ENCODE measurements at places on chromosomes 5 and 9. TPM values are rescaled to one million over a fixed set of nuclear protein-coding genes. Genes with fewer than 3 reads are reported as not detected.

Gene SPINK13
- not detected for polyA plus RNA-seq

Gene FAT2
- polyA plus RNA-seq, result not detected

Gene CATSPER3
- 0.33 TPM for polyA plus RNA-seq

Gene DIPK1B
- 7.2 TPM for polyA plus RNA-seq

Gene CDH18
- not detected for polyA plus RNA-seq

Gene LCN2
- 1.4 TPM for polyA plus RNA-seq

Gene WNT8A
- 0.04 TPM for polyA plus RNA-seq

- DNase-seq, result no peak
Observed at GRCh38 chr9:4973246-4973645, 11.8 kb upstream of the JAK2 start.

- no peak for DNase-seq
Observed at GRCh38 chr9:91858213-91859030, 91.6 kb downstream of the ROR2 start.

DNA sequence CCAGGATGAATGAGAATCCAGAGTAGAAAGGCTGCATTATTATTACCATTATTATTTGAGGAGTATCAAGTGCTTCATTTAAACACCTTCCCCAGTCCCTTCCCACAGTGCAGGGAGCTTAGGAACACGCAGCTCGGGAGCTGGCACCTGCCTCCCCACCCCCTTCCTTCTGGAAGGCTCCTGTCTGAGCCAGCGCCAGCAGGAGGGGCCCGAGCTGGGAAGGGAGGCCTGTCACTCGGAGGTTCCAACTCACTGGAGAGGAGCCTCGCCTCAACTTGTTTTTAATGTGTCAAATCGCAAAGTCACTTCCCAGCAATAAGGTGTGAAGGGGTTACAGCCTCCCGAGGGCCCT is 156.4 kb upstream of the IRX4 start:
- DNase-seq, result no peak

DNA sequence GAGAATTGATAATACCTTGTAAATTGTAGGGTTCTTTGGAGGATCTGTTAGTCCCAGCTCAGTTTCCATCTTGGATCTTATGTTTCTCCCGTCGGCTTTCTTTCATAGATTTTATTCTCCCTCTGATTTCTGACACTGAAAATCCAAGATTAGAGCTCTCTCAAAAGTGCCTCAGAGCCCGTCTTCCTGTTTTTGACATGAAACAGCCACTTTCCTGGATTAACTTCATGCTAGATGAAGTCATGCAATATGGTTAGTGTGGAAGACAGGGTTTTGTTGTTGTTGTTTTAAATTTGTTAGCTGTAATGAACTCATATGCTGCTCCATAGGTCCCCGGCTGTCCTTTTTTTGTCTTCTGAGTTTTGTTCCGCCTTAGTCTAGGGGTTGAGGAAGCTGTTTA is 51.6 kb upstream of the ZFR start:
- no peak for DNase-seq

GRCh38 chr5:180161420-180162303 is 47.3 kb downstream of the RASGEF1C start:
- DNase-seq, result peak; percentile 31

GRCh38 chr5:149618581-149619248 is 37.4 kb downstream of the ARHGEF37 start:
- DNase-seq, result peak; percentile 53

DNA sequence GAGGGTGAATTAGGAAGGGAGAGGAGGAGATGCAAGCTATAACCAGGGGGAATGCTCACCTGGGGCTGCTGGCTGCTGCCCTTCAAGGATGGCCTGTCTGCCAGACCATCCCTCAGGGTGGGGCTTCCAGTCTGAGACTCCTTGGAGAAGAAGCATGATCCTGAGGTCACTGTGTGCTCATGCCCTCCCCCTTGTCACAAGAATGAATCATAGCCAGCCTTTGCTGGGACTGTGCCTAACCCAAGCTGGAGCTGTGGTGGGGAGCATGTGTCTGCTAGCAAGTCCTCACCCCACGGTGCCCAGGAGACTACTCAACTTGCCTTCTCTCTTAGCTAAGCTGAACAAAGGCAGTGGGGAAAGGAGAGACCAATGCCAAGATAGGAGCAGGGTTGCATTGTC is 463.6 kb downstream of the SPOCK1 start:
- no peak for DNase-seq

DNA sequence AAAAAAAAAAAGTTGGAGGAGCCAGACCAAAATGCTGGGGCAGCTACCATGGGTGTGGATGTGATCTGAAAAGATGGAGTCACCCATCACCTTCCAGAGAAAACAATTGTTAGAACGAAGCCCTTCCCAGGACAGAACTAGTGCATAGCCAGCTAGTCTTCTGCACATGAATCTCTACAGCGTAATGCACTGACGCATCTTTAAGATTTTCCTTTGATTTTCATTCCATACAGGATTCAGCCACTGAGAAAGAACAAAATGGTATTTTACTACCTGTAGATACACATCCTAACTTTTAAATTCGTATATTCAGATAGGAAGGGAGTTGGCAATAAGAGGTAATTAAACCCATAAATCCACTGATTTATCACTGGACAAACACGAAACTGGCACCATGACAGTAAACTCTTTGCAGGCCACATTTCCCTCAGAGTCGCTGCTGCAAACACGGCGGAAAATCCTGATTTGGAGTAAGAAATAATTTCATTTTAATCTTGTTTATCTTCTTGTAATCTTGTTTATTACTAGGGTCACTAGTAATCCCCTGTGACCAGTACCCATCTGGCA is 206.6 kb downstream of the SPOCK1 start:
- no peak for DNase-seq

DNA sequence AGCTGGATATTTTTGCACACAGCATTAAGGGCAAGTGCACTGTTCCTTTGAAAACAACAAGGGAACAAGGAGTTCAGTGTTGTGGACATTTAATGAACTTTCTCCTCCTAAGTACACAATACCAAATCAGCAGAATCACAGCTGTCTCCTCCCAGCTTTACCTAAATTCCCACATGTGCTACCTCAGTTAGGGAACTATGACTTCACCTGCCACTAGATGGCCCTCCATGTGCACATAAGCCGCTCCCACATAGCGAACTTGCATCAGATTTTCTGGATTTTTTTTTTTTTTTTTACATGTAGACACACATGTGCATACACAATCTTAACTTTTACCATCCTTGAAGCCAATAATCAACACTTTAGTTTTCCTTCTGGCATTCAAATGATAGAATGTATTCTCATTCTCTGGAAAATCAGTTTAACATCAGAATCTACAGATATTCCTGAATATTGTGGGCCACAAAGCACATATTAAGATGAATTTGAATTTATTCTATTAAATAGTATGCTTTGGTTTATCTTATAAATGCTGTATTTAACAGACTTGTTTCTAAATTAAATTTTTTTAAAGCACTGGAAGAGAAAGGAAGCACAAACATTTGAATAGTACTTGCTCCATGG is 123.6 kb downstream of the PALM2AKAP2 start:
- peak; percentile 71 for DNase-seq

- DNase-seq, result no peak
Observed at GRCh38 chr9:3992924-3993323, 306.9 kb downstream of the GLIS3 start.

DNA sequence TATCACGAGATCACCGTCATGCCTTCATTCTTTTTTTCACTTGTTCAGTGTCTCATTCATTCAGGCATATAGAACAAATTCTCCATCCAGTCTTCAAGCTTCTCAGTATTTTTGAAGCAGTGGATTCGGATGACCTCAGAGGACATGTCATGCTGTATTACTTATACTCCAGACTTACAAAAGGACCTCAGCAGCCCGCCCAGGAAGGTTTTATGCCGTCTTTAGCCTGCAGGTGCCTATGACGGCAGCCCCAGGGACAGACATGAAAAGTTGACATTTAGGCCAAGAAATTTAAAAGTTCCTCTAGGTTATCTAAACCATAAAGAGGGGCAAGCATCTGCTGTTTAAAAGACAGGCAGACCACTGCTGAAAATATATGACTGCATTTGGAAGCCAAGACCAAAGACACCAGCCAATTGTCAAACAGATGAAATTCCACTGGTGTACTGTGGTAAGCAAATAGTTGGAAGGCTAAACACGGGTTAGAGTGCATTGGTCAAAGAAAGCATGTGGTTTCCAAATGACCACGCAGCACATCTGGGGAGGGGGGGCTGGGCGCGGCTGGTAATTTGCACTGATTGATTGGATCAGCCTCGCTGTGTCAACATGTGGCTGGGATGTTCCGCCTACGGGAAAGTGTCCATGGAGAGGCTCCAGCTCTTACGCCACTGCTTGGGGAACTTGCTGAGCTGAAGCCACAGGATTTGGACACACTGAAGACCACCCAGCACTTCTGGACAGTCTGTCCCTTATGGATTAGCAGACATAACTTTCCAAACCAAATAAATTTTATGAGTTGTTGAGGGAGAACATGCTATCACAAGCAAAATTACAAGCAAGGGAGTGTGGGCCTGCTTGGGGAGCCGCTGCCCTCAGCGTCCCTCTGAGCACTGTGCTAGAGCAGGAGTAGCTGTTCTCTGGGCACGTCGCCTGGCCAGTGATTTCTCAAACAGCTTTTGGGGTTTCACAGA is 173.6 kb downstream of the FANCC start:
- peak; percentile 62 for DNase-seq

DNA sequence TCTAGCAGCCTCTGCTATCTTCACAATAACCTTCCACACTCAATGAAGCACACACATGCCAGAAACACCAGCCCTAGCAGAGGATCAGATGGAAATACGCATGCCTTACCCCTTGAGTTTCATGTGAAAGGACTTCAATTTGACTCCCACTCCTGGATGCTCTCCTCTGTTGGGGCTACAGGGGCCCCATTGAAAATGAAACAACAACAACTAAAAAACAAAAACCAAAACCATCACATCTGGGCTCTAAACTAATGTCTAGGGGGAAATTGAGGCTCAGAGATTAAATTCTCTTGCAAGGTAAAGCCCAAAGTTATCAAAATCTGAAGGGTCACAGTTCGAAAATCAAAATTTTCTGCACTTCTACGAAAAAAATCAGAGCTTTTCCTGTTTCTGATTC is 7.9 kb upstream of the RFESD start:
- DNase-seq, result no peak

GRCh38 chr9:77495834-77496671 is 152.1 kb downstream of the GNA14 start:
- DNase-seq, result peak; percentile 8

DNA sequence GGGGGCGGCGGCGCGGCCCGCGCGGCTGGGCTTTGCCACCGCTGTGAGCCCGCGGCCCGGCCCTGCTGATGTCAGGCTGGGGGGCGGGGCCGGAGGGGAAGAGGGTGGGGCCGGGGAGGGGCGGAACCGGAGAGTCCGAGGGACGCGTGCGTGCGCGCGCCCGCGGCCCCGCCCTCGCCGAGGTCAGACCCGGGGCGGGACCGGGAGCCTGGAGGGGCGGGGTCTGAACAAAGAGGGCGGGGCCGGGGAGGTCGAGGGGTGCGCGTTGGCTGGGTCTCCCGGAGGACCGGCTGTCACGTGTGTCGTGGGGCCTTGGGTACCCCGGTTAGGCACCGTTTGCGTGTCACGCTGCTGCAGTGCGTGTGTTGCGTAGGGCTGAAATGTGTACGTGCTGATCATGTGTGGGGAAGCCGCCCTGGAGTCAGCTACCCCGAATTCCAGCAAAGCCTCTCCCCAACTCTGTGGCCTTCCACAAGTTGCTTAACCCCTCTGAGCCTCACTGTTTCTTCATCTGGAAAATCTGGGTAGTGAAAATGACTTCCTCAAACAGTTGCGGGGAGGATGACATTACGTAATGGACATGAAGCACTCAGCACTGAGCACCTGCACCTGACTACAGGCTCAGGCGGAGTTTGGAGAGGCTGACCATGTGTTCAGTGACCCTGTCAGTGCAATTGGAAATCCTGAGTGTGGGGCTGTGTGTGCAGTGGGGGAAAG is at the start of gene RALGDS:
TSS of gene RALGDS (minus strand) at position 43 of the 717 bp plus-strand sequence. CDS start 86 bp downstream, outside the sequence.
- peak; percentile 61 for DNase-seq

GRCh38 chr5:132267931-132268768 is 10.7 kb downstream of the PDLIM4 start:
- peak; percentile 68 for DNase-seq
